GM04504 (cell line): ENCODE measurements at places on chromosomes 6 and 20.
A peak's percentile ranks its signal among the peaks of the same experiment; 100 is the strongest.

GRCh38 chr6:153172815-153173214, 41.7 kb upstream of the RGS17 start:
- no peak for DNase-seq

GRCh38 chr6:74170118-74170517, 474.1 kb downstream of the CD109 start:
- peak; percentile 60 for DNase-seq

- no peak for DNase-seq
Measured at GRCh38 chr6:43970913-43971775, 156.1 kb downstream of the MRPL14 start.

GRCh38 chr6:96499781-96500180, 21.8 kb upstream of the UFL1 start:
- DNase-seq = no peak

DNA sequence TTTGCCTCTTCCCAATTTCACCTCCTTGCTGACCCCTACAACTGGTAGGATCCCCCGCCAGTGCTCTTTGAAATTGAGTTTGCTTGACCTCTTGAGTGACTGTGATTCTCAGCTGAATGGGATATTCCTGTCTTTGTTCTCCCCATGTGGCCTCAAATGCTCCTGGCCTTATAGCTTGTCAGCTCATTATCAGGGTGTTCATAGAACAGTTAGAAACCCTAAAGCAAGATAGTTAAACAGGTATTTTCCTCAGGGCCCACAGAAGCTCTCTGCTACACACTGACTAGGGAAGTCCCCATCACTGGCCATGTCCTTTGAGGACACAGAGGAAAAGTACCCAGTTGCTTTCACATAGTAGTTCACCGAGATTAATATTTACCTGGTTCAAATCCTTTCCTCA, 211.5 kb upstream of the DTNBP1 start:
- DNase-seq = no peak

DNA sequence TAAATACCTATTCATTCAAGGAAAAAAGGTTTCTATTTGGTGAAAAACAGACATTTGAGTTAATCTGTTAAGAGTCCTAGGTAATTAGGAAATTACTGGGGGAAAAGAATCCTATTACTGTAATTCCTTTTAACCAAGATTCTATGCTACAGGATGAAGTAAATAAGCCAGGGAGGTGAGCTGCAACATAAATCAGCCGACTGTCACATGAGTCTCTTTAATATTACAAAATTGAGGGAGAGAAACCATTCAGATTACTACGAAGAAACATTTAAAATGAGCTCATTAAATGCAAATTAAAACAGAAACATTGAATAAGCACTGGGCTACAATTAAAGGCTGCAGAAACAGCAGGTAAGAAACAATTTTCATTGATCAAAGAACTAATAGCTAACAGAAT, 5.3 kb downstream of the PRKN start:
- no peak for DNase-seq

DNA sequence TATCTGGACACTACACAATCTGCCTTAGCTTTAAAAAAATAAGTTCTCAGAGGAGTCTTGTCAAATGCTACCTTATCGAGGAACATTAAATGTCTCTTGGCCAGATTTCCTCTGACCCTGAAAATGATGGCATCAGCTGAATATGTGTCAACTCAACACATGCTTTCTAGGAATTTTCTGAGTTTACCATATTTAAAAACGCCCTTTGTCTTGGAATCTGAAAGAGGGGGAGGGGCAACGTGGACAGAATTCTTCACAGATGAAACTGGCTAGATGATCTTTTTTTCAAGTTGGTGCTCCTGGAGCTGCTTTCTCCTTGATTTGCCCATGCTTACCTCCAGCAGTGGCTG, 5.1 kb downstream of the SOX4 start:
- no peak for DNase-seq

DNA sequence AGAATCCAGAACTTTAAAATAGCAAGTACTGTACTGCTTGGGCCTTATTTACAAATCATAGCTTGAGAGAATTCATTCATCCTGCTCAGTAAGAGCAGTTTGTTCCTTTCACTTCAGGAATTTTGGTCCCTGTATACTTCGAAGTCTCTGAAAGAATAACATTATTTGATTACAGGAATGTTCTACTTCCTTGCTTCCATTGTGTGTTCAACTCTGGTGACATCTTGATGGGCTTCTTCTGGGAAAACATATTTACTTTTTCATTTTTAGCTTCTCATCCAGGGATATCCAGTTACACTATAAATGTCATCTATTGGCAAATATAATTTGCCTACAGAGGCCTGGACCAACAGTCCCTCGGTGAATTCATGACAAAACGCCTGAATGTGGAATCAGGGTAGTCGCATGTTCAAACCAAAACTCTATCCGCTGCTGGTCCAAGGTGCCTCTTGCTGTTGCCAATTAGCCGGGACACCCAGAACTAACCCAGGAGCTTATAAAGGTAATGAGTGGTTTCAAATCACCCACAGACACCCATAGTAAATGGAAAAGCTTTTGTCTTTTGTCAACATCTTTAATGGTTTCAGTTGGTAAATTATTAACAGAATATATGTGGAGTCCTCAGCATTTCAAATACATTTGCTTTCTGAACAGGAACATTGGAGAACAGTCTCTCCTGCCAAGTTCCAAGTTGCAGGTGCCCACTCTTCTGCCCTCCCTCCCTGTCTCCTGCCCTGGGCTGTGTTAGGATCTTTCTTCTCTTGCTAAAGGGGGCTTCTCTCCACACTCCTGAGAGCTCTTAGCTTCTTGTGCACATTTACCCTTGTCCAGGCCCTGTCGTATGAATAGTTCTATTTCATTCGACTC, 162.5 kb upstream of the CITED2 start:
- DNase-seq = no peak
